ENCODE measurements at places on chromosomes 6 and 20. TPM values are rescaled to one million over a fixed set of nuclear protein-coding genes. Genes with fewer than 3 reads are reported as not detected.

The COX4I2 gene
- not detected for total RNA-seq

The TRPC4AP gene
- total RNA-seq: 79.0 TPM

- DNase-seq: no peak
These were observed 36.1 kb upstream of the TGM3 start for GRCh38 chr20:2259731-2260130.

- DNase-seq: no peak
These were observed 156.2 kb upstream of the JARID2 start for GRCh38 chr6:15089569-15090144.

- DNase-seq: no peak
These were observed 95.6 kb downstream of the CTNNBL1 start for GRCh38 chr20:37789408-37789807.
